T-helper 17 cell (primary cell): ENCODE measurements at places on chromosomes 11 and 22. TPM values are rescaled to one million over a fixed set of nuclear protein-coding genes. Genes with fewer than 3 reads are reported as not detected.

Gene OR51B5
- not detected for total RNA-seq

Gene MIF
- 219 TPM for total RNA-seq

Gene OR4B1
- not detected for total RNA-seq

Gene SLC5A12
- not detected for total RNA-seq

Gene CALCA
- not detected for total RNA-seq

Gene TSG101
- 15.9 TPM for total RNA-seq

Gene GAL3ST1
- total RNA-seq = not detected

Gene MPZL3
- total RNA-seq = 24.5 TPM

Gene RAG1
- 0.16 TPM for total RNA-seq

Gene KCNC1
- not detected for total RNA-seq

Gene SDF2L1
- 25.6 TPM for total RNA-seq

Gene TRIOBP
- 14.3 TPM for total RNA-seq

Gene GGT1
- 20.1 TPM for total RNA-seq

Gene OR4A47
- not detected for total RNA-seq

Gene WBP2NL
- total RNA-seq = 0.91 TPM

Gene KDM4D
- total RNA-seq = 0.23 TPM

Gene IGLL1
- not detected for total RNA-seq

Gene OR2D3
- not detected for total RNA-seq

Gene NTM
- total RNA-seq = not detected

Gene WT1
- total RNA-seq = not detected

Gene MAPK8IP2
- 0.08 TPM for total RNA-seq

Gene ZNF214
- not detected for total RNA-seq

Gene VPREB1
- total RNA-seq = not detected

Gene RTL10
- total RNA-seq = 12.4 TPM

Gene CPT1B
- 59.5 TPM for total RNA-seq

Gene SIDT2
- 118 TPM for total RNA-seq

Gene NRGN
- 614 TPM for total RNA-seq

Gene MCM5
- 32.6 TPM for total RNA-seq

Gene PHETA2
- 2.1 TPM for total RNA-seq

Gene SCGB1C1
- not detected for total RNA-seq

Gene IFITM10
- total RNA-seq = 0.78 TPM

Gene NAV2
- total RNA-seq = 1.3 TPM

Gene TMA7B
- total RNA-seq = 22.5 TPM
